ENCODE measurements at places on chromosomes 7 and 10.

- no peak for DNase-seq
Observed at GRCh38 chr7:102101926-102102325, 184.7 kb upstream of the SH2B2 start.

GRCh38 chr10:35352512-35352911, 16.2 kb downstream of the CCNY start:
- DNase-seq = no peak

DNA sequence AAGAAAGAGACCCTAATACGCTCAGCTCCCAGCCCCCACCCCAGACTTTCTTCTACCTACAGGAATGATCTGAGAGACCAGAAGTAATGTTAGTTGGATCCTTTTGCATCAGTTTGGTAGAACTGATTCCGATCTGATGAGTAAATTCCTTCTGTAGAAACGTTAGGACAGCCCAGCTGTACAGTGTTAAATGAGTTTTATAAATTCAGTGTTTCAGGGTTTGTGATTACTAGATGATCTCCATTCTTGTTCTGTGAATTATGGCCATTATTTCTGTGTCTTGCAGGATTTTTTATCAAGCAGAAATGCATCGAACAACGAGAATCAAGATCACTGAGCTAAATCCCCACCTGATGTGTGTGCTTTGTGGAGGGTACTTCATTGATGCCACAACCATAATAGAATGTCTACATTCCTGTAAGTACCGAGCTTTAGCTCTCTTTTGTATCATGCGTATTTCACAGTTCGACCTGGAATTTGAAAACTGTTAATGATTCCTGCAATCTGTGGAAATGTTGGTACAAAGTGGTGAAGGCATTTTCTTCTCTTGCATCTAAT, 5.3 kb downstream of the BMI1 start:
- no peak for DNase-seq

- no peak for DNase-seq
Observed at GRCh38 chr10:48633381-48634197, 28.7 kb upstream of the ARHGAP22 start.

GRCh38 chr10:97215619-97216260, 30.0 kb upstream of the SLIT1 start:
- no peak for DNase-seq

DNA sequence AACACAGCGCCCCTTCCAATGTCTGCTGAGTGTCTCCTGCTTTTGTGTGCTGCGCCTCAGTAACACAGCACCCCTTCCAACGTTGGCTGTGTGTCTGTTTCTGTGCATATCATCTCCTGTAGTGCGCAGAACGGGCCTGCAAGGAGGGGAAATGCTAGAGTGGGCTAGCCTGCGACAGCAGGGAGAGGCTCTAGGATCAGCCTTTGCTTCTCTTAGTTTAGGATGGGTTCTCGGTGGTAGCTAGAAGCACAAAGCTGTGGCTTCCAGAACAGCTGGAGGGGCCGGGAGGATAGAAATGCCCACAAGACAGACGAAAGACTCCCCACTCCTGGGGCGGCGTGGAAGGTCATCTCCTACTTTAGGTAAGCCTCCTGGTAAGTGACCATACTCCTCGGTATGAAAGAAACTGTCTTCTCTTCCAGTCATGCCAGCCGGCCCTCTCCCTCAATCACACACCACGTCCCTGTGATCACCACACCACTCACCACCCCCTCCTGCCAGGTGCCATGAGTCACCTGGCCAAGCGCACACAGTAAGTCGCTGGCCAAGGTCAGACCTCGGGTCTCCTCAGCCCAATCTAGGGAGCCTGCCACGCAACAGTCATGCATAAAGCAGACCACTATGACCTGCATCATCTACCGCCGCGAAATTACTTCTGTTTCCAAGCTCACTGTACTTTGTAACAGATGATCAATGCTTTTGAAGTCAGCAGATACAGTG, 4.8 kb downstream of the PITRM1 start:
- DNase-seq = no peak

DNA sequence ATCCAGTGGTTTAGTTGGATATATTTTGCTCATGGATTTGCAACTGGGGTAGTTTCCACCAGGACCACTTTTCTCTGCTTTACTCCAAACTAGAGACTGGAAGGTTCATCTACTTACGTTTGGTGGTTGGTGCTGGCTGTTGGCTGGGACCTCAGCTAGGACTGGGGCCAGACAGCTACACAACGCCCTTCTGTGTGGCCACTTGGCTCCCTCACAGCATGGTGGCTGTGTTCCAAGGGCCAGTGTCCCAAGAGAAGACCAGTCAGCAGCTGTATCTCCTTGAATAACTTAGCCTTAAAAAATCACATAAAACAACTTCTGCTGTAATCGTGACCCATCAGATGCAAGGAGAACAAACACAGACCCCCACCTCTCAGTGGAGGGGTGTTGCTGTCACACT, 4.2 kb upstream of the KCNH2 start:
- no peak for DNase-seq
